ENCODE measurements at places on chromosomes 5 and 9. TPM values are rescaled to one million over a fixed set of nuclear protein-coding genes. Genes with fewer than 3 reads are reported as not detected.

The MATR3 gene
- total RNA-seq: 194 TPM

The DMAC1 gene
- total RNA-seq: 67.3 TPM

The ZNF462 gene
- 36.8 TPM for total RNA-seq

The PLPPR1 gene
- total RNA-seq: not detected

DNA sequence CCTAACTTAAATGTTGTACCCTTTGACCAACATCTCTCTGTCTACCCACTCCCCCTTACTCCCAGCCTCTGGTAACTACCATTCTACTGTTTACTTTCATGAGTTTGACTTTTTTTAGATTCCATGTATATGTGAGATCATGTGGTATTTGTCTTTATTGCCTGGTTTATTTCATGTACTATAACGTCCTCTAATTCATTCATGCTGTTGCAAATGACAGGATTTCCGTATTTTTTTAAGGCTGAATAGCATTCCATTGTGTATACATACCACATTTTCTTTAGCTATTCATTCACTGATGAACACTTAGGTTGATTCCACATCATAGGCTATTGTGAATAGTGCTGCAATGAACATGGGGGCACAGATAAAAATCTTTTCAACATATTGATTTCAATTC, 11.8 kb upstream of the NDUFB6 start:
- H3K4me3 ChIP-seq: no peak overlapping the region
- H3K27ac ChIP-seq: no peak overlapping the region
- H3K27me3 ChIP-seq: no peaks in the 10 kb centered on the region
- H3K4me1 ChIP-seq: peaks cover 15% of the 10 kb centered on the region
- DNase-seq: no peak

- H3K36me3 ChIP-seq: no peaks in the 10 kb centered on the region
- peak overlapping the region; percentile 70 for H3K4me3 ChIP-seq
- H3K4me1 ChIP-seq: peaks cover 25% of the 10 kb centered on the region
- no peaks in the 10 kb centered on the region for H3K27me3 ChIP-seq
- peak overlapping the region; percentile 90 for H3K27ac ChIP-seq
- no peak for DNase-seq
Observed at GRCh38 chr9:125241863-125242739, 958 bp upstream of the HSPA5 start.

DNA sequence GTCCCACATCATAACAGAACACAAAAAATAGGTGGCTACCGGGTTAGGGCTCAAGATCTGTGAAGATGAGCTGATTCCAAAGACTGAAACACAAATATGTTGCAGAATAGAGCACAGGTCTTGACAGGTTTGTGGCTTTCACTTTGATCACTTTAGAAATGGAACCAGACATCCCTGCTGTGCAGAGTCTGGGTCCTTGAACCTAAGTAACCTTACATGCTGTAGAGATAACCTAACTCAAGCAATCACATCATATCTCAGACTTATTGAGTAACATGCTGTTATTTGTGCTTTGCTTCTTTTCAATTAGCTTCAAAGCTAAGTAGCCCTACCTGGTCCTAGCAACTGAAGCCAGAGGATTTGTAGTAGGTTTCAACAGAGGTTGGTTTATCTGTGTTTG, 24.3 kb downstream of the FBXW2 start:
- H3K4me3 ChIP-seq: no peak overlapping the region
- H3K27me3 ChIP-seq: no peaks in the 10 kb centered on the region
- peaks cover 42% of the 10 kb centered on the region for H3K4me1 ChIP-seq
- H3K27ac ChIP-seq: no peak overlapping the region

DNA sequence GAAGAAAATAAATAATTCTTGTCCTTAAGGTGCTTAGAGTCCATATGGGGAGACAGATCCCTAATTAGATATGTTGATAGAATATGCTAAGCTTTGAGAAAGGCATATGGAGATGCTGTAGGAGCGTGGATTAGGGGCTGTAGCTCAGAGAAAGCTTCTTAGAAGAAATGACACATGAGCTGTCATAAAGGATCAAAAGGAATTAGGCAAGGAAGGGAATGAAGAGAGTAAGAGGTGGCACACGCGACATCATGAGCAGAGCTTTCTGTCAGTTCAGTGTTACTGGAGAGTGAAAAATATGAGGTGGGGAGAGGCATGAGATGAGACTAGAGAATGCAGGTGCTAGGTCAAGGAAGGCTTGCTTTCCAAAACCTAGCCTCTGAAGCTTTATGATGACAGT, 118.6 kb downstream of the KIAA0825 start:
- H3K36me3 ChIP-seq: no peaks in the 10 kb centered on the region
- H3K4me1 ChIP-seq: no peaks in the 10 kb centered on the region
- H3K27ac ChIP-seq: no peak overlapping the region
- no peak overlapping the region for H3K4me3 ChIP-seq
- no peaks in the 10 kb centered on the region for H3K27me3 ChIP-seq
- no peak for DNase-seq

- DNase-seq: no peak
- no peak overlapping the region for H3K4me3 ChIP-seq
- H3K36me3 ChIP-seq: no peaks in the 10 kb centered on the region
- H3K27ac ChIP-seq: no peak overlapping the region
- no peaks in the 10 kb centered on the region for H3K4me1 ChIP-seq
Observed at GRCh38 chr5:66553368-66553912, 42.8 kb upstream of the MAST4 start.
